ENCODE measurements at places on chromosomes 11 and 22. TPM values are rescaled to one million over a fixed set of nuclear protein-coding genes. Genes with fewer than 3 reads are reported as not detected.

GRCh38 chr11:123211981-123212380 lies 16.9 kb upstream of the CLMP start:
- DNase-seq, result no peak

DNA sequence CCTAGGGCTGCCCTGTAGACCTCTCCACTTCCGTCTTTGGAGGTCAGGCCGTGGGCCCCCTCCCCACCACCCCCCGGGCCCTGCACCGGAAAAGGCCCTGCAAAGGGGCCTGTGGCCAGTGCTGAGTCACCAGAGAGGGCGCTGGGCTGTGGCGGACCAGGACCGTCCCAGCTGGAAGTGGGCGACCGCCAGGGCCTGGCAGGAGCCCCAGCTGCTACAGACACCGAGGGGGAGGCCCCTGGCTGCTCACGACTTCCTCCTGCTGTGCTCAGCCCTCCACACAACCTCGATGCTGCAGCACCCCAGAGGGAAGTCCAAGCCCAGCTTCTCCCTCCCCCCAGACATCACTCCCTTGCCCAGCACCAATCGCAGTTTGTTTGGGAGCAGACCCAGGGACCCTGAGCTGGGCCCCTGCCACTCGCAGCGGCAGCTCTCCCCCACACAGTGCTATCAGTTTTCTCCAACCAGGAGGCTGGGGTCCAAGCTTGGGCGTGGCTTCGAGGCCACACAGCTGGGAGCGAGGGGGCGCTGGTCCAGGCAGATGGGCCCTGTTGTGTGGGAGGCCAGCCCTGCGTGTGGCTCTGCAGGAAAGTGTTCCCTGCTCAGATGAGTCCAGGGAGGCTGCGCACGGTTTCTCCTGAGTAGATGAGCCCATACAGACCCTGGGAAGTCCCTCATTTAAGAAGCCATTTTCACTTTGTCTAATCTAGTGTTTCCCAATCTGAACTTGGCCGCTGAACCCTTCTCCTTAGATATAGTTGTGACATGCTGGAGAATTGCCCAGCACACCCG lies 5.6 kb upstream of the SH3BP1 start:
- peak; percentile 69 for DNase-seq

DNA sequence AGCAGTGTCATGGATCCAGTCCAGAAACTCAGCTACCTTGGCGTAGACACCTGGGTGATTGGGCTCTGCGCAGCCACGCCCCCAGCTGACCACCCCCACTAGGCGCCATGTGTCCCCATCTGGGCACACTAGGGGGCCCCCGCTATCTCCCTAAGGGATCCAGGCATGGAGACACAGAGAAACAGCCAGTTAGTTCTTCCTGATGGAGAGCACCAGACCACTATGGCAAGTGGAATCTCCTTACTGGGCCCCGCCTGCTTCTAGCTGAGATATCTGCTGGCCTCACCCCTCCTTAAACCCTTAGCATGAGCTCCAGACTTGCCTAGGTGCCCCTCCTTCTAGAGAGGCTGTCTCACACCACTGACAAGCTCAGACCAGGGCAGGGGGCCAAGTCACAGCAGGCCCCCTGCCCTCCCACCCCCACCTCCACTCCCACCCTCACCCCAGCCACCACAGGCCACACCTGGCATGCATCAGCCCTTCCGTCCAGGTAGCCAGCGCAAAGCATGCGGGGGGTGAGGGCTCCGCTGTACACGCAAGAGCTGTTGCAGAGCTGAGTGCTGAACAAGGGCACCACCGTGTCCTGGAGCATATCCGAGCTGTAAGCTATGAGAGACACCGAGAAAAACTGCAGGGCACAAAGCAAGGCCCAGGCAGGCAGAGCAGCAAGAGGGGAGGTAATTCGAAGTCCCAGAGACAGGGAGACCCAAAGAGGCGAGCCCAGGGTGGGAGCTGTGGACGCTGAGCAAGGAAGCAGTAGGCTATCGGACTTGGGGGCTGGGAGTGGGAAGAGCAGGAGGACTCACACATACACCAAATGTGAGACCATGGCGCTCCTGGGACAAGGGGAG lies 16.1 kb downstream of the TMPRSS5 start:
- DNase-seq, result no peak

DNA sequence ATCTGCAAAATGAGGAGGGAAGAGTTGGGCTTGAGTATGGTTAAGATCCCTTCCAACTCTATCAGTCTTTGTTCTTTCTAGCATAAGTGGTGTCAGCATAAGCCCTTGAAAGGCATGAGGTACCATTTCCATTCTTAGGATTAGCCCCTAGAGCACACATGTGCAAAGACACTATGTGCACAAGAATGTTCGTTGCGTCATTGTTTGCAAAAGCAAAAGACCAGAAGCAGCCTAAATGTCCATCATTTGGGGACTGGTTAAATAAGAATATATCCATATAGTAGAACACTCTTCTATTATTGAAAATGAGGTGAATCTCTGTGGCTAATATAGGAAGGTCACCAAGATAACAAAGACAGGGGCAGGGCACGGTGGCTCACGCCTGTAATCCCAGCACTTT lies 10.0 kb upstream of the KCTD14 start:
- DNase-seq, result no peak

PLAAT5 gene
- not detected for total RNA-seq
